Left ventricle myocardium inferior (tissue), 1 donor: ENCODE measurements at places on chromosomes 1 and 21.

DNA sequence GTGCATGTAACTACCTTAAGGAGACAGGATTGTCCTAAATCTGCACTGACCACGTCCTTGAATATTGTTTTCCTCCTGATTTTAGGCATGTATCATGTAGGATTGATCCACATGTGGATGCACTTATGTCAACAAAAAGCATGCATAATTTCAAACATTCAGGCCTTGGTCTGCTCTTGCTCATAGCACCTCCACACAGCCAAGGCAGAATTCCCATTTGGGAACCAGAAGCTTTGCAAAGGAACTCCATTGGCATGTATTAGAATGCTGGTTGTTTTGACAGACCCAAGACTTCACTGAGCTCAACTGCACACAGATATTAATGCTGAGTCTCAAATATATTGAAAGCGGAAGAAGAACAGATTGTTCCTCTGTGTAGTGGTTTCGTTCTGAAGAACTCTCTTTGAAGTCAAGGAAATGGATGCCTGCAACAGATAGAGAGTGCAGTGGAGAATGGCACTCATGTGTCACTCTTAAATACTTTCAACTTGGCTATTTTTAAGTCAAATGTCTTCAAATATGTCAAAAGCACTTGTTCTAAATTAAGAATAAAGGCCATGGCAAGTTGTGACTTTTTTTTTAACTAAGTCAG is 387.6 kb downstream of the LTN1 start:
- DNase-seq = no peak

DNA sequence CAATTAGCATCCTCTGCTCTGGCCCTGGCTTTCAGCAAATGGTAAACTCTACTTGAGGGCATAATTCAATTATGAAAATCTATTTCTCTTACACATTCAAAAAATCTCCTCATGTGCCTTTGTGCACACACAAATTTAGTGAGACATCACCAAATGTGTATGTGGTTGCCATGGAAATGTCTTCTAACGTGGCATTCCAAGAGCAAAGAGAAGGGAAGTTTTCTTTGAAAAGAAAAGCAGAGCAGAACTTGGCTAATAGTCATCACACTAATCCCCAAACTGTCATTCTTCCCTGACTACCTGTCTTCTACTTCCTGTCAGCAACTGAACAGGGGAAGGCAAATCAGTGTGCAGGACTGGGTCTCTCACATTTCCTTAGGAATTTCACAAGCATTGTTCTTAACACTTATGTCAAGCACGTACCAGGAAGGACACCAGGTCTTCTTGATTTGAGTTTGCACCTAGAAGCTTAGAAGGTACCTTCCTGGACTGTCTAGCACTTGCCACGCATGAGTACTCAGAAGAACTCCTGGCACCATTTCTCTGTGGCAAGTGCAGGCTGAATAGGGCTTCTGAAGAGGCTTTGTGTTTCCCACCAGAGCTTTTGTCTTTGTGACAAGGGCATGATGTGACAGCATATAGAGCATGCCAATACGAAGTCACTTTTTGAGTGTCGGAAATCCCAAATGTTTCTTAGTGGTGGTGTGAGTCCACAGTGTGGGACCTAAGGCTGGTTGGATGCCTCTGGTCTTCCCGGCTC is 32.3 kb downstream of the MAN1C1 start:
- DNase-seq = no peak

DNA sequence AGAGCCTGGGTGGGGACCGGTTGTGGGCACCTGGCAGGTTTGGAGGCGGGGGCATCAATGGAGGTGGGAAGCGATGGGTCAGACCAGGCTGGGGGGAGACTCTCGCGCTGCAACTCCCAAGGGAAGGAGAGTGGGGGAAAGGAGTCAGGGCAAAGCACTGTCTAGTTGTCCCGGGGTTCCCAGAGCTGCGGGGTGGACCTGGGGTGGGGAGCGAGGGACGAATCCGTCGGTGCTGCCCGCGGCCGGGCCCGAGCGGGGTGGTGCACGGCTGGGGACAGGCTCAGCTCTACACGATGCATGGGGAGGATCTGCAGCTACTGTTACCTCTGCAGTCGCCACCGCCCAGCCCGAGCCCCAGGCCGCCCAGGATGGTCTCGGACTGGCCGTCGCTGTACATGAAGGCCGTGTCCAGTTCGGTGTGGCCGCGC is 427 bp downstream of the AKR7A2 start:
- no peak for DNase-seq

DNA sequence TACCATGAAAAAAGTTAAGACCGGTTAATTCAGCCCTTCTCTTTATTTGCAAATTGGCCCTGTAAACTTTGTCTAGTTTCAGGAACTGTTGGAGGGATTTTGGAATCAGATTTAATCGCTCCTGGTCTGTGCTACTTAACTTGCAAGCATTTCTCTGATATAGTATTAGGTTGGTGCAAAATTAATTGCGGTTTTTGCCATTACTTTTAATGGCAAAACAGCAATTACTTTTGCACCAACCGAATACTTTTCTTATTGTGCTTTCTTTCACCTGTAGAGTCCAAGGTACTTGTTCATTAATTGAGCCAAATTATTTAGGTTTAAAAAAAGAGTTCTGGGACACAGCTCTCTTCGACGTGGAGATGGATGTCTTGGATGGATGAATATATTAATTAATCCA is 92.8 kb upstream of the HNRNPU start:
- no peak for DNase-seq

GRCh38 chr1:67738401-67738800 is 53.4 kb downstream of the GADD45A start:
- no peak for DNase-seq

DNA sequence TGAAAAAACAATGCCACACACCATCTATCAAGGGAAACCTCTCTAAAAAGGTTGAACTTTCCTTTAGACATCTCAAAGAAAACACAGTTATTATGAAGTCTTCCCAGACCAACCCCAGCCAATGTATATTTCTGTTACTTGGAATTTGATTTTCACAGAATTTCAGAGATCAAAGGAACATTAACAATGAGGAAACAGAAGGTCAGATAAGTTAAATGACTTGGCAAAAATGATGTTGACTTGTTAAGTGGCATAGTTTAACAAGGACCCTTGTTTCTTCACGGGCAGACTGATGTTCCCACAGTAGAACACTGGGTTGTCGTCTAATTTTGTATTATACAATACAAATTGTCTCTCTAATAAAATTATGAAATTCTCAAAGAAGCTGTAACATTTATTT is 29.0 kb downstream of the NME7 start:
- DNase-seq = no peak

DNA sequence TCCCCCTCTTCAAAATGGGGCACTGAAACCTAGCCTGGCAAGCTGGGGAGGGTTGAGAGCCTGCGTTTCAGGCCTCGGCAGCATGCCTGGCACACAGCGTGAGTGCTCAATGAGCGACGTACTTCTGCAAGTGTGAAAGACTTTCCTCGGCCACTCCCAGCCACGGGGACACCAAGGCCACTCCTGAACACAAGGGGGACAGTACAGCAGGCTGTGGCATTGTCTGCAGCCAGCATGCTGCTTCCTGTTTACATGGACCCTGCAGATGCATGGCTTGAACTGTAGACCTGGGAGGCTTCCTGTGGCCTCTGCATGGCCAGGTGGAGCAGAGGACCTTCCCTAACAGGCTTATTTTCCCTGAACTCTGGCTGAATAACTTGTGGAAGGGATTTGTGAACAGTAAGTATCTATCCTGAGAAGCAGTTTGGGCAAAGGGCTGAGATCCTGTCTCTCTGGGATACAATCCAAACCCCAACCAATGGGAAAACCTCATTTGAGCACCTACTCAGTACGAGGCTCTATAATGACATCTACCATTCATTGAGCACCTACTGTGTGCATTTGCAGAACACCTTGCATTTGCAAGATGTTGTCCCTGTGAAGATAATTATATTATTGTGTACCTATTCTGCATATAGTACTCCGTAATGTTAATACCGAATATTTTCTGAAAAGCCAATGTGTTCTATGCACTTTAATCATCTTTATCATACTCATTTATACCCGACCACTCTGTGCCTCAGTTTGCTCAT is 9.9 kb upstream of the HSPG2 start:
- no peak for DNase-seq

DNA sequence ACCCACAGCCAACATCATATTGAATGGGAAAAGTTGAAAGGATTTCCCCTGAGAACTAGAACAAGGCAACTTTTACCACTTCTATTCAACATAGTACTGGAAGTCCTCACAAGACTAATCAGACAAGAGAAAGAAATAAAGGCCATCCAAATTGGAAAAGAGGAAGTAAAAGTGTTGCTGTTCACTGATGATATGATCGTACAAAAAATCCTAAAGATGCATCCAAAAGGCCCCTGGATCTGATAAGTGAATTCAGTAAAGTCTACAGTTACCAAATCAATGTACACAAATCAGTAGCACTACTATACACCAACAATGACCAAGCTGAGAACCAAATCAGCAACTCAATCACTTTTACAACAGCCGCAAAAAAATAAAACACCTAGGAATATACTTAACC is 28.3 kb downstream of the RAB3GAP2 start:
- no peak for DNase-seq

DNA sequence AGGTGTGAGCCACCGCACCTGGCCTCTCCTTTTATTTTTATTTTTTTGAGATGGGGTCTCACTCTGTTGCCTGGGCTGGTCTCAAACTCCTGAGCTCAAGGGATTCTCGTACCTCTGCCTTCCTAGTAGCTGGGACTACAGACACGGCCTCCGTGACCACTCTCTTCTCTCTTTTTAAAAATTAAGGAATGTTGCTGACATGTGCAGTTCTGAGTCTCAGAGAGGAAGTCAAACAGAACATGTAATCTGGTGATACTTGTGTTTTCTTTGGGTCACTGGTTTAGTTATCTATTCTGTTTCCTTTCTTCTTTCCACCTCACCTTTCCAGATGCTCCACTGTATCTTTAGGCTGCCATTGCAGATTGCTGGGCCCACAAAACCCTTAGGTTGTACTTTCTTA is 2.7 kb downstream of the WDTC1 start:
- DNase-seq = no peak
